Endodermal cell (in vitro differentiated cells): ENCODE measurements at places on chromosomes 7 and 10. TPM values are rescaled to one million over a fixed set of nuclear protein-coding genes. Genes with fewer than 3 reads are reported as not detected.

STRIP2 gene
- total RNA-seq, result 13.8 and 15.8 TPM in 2 replicates

FMC1 gene
- total RNA-seq, result 10.8 to 16.4 TPM (median 15.7 TPM) in 3 replicates

ANXA8 gene
- total RNA-seq, result 0.29 and 0.37 TPM in 2 replicates

PANK1 gene
- total RNA-seq, result 27.2 and 28.8 TPM in 2 replicates

MGMT gene
- 29.0 and 33.7 TPM in 2 replicates for total RNA-seq

NKX1-2 gene
- 2.4 and 3.3 TPM in 2 replicates for total RNA-seq

PPP1R3C gene
- 0.88 to 124 TPM (median 0.91 TPM) in 3 replicates for total RNA-seq

GPER1 gene
- 0.20 and 0.35 TPM in 2 replicates for total RNA-seq

GPNMB gene
- total RNA-seq, result 0.45 and 0.99 TPM in 2 replicates

INHBA gene
- total RNA-seq, result not detected in 3 replicates

CYP3A7 gene
- not detected in 3 replicates for total RNA-seq

EMX2 gene
- 0.07 and 0.18 TPM in 2 replicates for total RNA-seq

NYAP1 gene
- total RNA-seq, result 7.6 to 22.8 TPM (median 7.9 TPM) in 3 replicates

TMEM196 gene
- total RNA-seq, result not detected in 2 replicates

AMZ1 gene
- 1.1 and 1.6 TPM in 2 replicates for total RNA-seq

PLEKHS1 gene
- not detected in 3 replicates for total RNA-seq

CD36 gene
- 0.09 and 0.18 TPM in 2 replicates for total RNA-seq

LRMDA gene
- total RNA-seq, result 3.9 to 5.1 TPM (median 5.1 TPM) in 3 replicates

PDZD7 gene
- total RNA-seq, result 0.49 to 1.0 TPM (median 0.99 TPM) in 3 replicates

SPDYE1 gene
- total RNA-seq, result not detected in 3 replicates
